ENCODE measurements at places on chromosomes 7 and 10. TPM values are rescaled to one million over a fixed set of nuclear protein-coding genes. Genes with fewer than 3 reads are reported as not detected.

- DNase-seq, result no peak
These were observed 144.8 kb downstream of the FANK1 start for GRCh38 chr10:126041117-126041516.

DNA sequence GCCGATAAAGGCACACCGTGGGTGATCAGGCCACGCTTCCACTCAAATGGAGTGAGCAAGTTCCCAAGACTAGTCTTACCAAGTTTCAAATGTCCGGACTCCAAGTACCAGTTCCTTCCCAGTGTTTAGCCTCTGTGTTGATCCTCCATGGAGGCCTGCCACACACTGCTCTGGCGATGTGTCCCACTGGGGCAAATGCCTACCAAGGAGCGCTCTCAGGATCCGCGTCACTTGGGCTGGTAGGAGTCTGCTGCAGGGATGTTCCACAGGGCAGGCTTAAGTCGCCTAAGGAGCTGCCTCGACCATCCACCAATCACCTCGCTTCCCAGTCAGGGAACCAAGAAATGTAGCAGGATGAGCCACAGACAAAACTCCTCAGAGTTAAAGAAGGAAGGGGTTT lies 17.4 kb upstream of the MRLN start:
- DNase-seq, result no peak

DNA sequence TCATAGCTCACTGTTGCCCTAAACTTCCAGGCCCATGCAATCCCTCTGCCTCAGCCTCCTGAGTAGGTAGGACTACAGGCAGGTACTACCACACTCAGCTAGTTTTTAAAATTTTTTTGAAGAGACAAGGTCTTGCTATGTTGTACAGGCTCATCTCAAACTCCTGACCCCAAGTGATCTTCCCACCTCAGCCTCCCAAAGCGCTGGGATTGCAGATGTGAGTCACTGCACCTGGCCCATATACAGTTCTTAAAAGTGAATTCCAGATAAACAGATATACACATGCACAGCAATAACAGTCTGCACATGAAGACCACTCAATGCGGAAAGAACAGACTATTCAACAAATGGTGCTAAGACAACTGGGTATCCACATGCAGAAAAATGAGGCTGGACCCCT lies 67.8 kb downstream of the SRPK2 start:
- DNase-seq, result no peak

DNA sequence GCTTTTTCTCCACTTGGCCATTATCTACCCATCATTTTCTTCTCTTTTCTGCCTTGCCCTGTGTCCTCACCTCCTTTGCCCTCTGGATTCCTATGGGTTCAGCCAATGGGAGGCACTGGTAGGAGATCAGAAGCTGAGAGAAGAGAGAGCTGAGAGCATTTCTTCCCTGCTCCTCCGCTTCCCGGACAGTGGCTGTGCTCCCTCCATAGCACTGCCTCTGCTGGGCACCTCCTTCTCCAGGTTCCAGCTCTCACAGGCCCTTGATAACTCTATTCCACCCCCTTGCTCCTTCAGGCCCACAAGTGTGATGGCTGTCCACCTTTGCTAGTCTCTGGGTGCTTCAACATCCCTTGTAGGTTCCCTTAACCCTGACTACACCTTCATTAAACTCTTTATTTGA lies 79.6 kb downstream of the LSM5 start:
- DNase-seq, result no peak

- no peak for DNase-seq
These were observed 11.8 kb upstream of the MIOS start for GRCh38 chr7:7554649-7555575.

DNA sequence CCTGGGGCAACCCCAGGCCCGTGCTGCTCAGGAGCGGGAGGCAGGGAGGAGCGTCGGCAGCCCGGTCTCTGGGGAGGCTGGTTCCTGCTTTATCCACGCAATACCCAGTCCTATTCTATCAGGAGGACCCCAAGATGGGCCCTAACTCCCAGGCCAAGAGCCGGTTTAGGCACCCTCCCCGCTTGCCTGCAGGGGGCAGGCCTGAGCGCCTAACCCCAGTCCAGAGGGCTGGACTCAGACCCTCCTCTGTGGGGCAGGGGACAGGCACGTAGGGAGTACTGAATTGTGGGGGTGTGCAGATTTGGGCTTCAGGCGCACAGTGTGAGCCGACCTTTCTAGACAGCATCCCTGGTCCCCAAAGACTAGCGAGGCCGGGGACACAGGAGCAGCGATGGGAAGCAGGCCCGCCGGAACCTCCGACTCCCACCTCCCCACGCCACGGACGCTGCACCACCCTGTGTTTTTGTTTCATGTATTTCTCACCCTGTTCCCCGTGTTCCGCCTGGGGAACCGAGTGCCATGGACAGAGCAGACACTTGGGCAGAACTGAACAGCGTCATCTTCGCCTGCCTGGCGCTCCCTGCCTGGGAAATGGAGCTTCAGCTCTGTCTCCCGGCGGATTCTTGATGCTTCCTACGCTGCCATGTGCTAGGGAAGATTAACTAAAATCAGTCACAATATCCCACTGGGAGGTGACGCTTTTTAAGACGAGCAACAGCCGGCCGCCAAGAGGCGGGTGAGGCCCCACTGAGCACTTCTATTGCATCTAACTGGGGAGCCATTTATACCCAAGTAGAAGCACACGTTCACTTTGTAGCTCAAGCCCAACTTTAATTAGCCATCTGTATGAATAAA lies 5.3 kb downstream of the NUDT1 start:
- DNase-seq, result no peak

GRCh38 chr7:2779051-2779450 lies 65.1 kb downstream of the GNA12 start:
- no peak for DNase-seq

Gene IDI2
- total RNA-seq, result not detected

- no peak for DNase-seq
These were observed 14.6 kb downstream of the GPR37 start for GRCh38 chr7:124751027-124751426.

GRCh38 chr7:40887099-40887498 lies 752.3 kb downstream of the SUGCT start:
- DNase-seq, result no peak

GRCh38 chr7:103751311-103751880 lies 238.1 kb downstream of the RELN start:
- DNase-seq, result no peak

DNA sequence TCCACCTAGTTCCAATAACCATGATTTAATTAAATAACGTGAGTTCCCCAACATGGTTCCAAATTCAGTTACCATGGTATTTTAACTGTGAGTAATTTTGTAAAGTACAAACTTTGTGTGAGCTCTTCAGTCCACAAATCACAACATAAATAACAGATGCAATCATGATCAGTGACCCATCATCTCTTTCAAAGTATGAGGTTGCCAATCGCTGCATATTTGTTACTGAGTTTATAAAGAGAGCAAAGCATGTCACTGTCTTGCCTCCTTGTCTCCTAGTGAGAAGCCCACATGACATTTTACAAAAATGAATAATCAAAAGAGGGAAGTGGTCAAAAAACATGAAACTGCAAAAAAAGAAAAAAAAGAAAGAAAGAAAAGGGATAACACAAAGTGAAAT lies 69.1 kb upstream of the PDSS1 start:
- DNase-seq, result no peak

GRCh38 chr10:114347241-114347640 lies 57.1 kb downstream of the AFAP1L2 start:
- no peak for DNase-seq

Gene OPN4
- total RNA-seq, result not detected

Gene C7orf33
- total RNA-seq, result not detected

DNA sequence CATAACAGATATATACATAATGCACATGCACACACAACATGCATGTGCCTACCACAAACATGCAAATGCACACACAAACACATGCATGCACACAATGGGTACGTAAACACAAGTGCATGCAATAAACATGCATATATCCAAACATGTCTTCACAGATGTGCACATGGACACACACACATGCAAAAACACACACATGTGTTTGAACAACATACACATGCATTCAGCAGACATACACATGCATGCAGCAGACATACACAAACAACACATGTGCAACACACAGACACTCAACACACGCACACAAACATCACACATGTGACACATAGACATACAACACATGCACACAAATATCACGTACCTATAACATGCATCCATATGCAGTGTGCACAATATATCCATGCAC lies 74.2 kb downstream of the KLF6 start:
- DNase-seq, result no peak

DNA sequence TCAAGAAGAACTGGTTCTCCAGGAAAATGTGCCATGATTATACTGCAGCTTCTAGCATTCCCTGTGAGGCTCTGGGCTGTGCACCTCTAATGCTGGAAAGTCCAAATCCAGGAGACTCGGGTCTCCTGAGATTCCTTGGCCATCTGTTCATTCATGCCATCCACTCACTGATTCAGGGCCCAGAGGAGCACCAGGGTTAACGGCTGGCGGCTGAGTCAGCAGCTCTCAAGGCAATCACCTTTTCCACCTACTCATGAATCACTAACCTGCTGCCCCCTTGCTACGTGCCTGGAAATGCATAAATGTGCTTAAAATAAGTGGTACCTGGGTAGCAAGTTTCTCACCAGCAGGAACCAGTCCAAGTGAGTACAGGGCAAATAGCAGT lies 132.7 kb downstream of the KCNMA1 start:
- no peak for DNase-seq

DNA sequence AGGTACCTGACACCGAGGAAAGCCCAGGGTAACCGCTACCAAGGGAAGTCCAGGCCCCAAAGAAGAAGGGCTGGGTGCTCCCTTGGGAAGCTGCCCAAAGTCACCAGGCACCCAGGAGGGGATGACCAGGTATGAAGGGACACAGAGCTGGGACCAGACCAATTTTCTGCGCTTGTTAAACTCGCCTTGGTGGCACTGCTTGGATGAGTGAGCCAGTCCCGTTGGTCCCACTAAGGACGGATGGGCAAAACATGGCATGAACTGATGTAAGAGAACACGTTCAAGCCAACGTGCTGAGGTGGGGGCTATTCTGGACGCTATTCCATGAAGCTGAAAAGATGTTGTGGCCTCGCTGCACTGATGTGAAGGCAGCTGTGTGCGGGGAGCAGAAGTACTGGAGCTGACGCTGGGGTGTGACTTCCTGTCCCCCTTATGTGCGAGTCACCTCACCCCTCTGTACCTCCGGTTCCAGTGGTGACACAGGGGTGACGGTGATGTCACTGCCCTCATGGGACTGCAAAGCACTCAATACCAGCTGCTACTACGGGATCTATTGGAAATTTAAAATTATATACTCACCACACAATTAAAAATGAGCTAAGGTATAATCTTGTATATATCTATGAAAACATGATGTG lies 73.6 kb downstream of the COBL start:
- DNase-seq, result no peak

DNA sequence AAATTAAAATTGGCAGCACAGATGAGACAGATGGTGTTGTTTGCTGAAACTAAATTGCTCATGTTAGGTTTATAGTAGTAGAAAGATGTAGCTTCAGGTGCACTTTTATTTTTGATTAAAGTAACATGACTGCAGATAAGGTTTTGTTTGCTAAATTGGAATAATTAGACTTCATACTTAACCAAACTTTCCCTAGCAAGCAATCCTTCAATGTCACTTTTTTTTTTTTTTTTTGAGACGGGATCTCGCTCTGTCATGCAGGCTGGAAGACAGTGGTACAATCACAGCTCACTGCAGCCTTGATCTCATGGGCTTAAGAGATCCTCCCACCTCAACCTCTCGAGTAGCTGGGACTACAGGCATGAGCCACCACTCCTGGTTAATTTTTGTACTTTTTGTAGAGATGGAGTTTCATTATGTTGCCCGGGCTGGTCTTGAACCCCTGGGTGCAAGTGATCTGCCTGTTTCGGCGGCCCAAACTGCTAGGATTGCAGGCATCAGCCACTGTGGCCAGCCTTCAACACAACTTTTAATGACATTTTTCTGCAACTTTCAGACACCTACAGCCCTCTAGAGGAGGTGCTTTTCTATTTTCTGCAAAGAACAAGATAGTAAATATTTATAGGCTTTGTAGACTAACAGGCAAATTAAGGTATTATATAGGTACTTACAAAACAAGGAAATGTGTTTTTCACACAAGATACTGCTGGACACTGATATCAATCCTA lies 84.8 kb upstream of the CCNY start:
- no peak for DNase-seq

- DNase-seq, result no peak
These were observed 15.9 kb downstream of the GRB10 start for GRCh38 chr7:50766849-50767207.

Gene GPR85
- 0.24 TPM for total RNA-seq

DNA sequence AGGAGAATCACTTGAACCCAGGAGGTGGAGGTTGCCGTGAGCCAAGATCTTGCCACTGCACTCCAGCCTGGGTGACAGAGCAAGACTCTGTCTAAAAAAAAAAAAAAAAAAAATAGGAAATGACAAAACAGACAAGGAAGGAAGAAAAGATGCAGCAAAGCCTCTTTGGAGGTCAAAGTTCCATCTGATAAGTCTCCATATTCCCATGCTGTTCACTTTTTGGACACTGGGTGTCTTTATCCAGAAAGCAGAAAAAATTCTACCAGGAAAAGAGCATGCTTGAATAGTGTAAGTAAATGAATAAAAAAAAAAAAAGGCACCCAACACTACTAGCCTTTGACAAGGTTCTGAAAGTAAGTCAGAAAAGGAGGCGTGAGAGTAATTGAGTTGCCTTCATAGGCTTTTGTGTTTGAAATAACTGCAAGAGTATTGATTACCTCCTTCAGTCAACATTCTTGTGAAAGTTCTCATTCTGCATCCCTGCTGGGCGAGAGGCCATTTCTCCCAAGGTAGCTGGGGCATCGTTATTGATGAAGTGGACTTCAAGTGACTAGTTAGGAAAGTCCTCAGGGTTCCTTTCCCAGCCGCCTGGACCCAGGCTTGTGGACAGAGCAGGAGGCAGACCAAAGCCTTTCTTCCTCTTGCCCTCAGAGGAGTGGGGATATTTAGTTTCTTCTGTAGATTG lies 133.3 kb upstream of the KIF5B start:
- DNase-seq, result no peak

DNA sequence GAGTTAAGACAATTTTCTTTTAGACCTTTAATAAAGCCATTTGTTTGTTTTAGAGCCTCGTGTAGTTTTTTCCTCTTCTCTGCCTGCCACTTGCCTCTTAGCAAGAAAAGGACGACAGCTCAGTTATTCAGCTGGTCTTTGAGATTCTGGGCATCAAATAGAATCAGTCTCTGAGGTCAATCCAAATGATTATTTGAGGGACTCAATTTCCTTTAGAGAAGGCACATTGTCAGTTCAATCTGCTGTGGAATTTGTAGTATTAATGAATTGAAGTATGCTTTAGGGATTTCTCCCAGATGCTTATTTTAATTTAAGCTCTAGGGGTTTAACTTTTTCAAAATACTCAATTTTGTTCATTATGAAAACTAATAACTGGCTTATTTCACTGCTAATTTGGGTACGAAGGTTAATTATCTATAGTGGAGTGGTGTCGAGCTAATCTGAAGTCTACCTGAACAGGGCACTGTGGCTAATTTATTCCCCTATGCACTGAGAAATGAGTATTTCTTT lies 841.2 kb upstream of the AUTS2 start:
- DNase-seq, result no peak

Gene C10orf71
- not detected for total RNA-seq
